Fibroblast of skin of back (primary cell): ENCODE measurements at places on chromosomes 7 and 10.

- DNase-seq = no peak
These were observed 54.1 kb upstream of the STK17A start for GRCh38 chr7:43528576-43529354.

DNA sequence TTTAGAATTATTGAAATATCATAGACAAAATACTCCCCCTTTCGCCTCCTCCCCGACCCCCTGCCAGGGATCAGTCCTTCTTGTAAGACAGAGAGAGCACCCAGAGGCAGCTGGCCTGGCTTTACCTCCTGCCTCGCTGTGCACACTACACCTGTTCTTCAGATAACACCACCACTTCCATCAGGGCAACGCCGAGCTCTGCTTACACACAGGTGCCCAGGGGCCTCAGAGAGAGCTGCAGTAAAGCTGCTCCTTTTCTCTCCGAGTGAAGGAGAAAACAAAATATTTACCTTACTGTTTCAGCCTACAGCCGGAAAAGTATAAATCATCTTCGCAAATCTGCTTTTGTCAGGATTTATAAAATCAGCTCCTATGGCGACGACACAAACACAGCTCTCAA, 80.7 kb downstream of the HIPK2 start:
- DNase-seq = no peak

GRCh38 chr10:5619362-5620211, 46.8 kb downstream of the ASB13 start:
- peak; percentile 42 for DNase-seq

- DNase-seq = no peak
These were observed 218.5 kb downstream of the TCF7L2 start for GRCh38 chr10:113168584-113168983.

DNA sequence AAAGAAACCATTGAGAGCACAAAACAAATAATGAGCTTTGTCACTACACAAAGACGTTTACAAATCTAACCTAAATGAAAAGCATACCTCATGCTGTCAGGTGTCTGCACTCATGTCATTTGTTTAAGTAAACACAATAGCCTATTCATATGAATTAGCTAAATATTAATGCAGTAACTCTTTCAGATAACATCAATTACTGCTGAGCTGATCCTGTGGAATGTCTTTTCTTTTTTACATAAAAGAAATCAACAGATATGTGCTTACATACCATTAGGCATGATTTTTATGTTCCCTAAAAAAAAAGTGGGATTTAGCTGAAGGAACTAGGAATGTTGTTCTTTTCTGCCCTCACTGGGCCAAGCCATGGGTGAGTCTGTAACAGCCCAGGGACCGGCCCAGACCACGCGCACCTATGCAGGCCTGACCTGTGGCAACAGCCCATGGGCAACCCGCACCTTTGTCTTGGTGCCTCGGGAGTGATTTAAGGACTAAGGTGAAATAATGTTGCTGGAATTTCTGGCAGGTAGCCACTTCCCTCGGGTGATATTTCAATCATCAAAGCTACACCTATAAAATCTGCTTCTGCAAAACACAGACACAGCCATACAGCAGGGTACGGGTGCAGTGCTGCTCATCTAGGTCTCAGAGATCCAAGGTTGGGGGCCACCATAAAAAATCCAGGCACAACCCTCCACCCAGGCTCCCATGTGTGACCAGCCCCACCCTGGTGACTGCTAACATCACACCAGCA, 44.6 kb downstream of the FGFR2 start:
- DNase-seq = no peak

GRCh38 chr7:51121931-51122425, 194.6 kb downstream of the COBL start:
- no peak for DNase-seq

DNA sequence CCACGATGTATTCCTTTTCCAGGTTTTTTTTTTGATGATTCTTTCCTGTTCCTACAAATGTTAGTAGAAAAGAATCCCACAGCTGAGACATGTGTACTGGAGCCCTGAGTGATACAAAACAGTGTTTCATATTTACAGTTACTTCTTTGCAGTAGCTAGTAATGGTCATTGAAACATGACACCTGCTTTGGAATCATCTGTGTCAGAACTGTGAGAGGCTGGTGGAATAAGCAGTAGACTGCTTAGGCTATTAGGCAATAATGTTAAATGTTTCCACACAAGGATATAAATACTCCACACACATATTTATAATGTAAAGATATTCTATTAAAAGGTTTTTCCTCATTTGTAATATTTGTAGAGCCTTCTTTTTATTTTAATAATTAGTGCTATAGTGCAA, 394.0 kb downstream of the THSD7A start:
- no peak for DNase-seq

DNA sequence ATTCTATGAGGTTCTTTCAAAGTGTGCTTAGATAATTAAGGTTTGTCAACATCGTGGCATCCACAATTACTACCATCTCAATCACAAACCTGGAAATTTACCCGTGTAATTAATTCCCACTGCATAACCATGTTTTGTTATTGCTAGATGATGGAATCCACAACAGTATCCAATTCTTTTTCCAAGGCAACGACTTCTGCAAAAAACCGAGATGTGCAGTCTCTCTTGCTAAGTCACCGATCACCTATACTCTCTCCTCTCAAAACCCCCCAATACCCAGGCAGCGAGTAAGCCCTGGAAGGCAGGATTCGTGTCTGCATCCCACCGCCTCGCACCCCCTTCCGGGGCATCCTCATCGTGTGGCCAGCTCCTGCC, 678 bp upstream of the EIF4H start:
- DNase-seq = no peak

DNA sequence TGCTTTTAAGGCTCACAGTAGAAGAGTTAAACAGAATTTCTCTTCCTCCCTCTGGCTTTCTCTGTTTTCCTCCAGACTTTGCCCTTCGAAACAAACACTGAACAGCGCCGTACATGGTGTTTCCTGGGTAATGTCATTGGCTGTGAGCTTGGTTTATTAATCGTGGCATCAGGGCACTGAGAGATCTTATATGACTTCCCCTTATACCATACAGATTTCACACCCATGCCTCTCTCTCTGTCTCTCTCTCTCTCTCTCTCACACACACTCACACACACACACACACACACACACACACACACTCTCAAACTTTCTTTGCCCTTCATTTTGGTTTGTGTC, 195.5 kb downstream of the CREB5 start:
- DNase-seq = no peak

GRCh38 chr10:96500050-96500449, 13.7 kb downstream of the TLL2 start:
- DNase-seq = no peak

GRCh38 chr10:60896033-60896432, 48.0 kb downstream of the RHOBTB1 start:
- DNase-seq = peak; percentile 79

DNA sequence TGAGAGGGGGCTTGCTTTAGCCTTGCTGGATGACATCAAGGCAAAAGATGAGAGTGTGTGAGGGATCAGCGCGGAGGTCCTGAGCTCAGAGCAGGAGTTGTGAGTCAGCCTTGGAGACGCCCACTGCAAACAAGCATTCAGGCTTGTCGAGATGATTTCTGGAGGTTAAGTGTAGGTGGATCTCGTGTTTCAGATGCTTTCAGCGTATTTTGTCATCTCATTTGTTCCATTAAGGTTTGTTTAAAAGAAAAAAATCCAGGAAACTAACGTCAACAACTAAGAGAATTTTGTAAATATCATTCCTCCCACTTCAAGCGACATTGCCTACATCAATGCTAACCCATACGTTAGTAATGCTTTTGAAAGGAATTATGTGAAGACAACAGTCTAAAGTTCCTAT, 715.4 kb upstream of the NRP1 start:
- DNase-seq = peak; percentile 15

- DNase-seq = no peak
These were observed 10.4 kb upstream of the PCGF5 start for GRCh38 chr10:91210014-91210413.

DNA sequence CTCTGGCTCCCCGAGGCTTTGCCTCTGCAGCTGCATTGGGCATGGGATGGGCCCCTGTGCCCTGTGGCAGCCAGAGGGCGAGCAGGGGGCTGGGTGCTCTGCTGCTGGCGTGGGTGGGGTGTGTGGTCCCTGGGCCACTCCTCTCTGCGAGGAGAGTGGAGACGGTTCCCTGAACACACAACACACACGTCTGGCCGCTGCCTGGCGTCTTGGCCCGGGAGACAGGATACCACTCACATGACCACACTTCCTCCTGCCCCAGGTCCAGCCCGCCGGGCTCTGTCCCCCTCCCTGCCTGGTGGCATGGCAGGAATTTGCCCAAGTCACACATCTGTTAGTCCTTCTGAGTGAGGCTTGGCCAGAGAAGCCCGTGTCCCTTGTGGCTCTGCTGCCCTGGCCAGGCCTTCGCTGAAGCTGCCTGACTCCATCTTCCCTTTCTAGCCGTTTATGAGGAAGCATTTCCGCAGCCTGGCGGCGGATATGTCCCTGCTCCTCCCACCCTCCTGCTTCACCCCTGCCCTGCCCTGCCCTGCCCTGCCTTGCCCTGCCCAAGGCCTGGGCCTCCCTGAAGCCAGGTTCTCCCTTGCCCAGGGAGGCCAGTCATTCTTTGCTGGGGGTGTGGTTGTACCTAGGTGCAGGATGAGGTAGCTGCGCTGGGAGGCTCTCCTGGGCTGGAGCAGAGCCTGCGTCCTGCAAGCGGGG, 3.0 kb downstream of the BRI3 start:
- peak; percentile 93 for DNase-seq

DNA sequence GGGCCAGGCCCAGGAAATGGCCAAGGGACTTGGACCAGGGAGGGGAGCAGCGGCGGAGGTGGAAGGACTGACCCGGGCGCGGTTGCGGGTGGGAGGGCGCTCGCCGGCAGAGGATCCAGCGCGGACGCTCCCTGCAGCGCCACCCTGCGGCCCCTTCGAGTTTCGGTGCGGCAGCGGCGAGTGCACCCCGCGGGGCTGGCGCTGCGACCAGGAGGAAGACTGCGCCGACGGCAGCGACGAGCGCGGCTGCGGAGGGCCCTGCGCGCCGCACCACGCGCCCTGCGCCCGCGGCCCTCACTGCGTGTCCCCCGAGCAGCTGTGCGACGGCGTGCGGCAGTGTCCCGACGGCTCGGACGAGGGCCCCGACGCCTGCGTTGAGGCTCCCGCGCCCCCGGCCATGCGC, 16.8 kb upstream of the ZNF467 start:
- no peak for DNase-seq

DNA sequence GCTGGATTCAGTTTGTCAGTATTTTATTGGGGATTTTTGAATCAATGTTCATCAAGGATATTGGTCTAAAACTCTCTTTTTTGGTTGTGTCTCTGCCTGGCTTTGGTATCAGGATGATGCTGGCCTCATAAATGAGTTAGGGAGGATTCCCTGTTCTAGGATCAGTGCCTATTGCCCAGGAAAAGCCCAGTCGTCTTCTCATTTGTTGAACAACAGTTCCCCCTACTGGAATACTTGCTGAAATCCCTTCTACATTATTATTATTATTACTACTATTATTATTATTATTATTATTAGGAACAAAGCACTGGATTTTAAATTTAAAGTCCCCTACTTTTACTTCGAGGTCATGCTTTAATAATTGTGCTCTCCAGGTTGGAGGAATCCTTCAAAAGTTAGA, 528.9 kb downstream of the MAGI2 start:
- peak; percentile 50 for DNase-seq

- no peak for DNase-seq
These were observed 515 bp downstream of the RALA start for GRCh38 chr7:39623732-39624441.

GRCh38 chr7:37365405-37365804, 83.3 kb downstream of the ELMO1 start:
- no peak for DNase-seq

DNA sequence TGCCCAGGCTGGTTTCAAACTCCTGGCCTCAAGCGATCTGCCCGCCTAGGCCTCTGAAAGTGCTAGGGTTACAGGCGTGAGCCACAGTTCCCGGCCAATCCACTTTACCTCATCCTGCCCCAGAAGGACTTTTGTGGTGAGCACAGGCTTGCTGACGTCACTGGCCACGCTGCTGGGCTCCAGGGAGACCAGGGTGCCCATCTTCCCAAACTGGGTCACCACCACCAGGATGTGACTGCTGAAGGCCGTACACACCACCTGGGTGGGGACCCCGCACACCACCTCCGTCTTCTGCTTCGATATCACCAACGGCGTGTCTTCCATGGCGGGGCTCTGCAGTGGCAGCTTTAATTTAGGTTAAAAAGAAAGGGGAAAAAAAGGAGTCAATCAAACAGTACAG, 816 bp downstream of the PSMG3 start:
- DNase-seq = peak; percentile 21

DNA sequence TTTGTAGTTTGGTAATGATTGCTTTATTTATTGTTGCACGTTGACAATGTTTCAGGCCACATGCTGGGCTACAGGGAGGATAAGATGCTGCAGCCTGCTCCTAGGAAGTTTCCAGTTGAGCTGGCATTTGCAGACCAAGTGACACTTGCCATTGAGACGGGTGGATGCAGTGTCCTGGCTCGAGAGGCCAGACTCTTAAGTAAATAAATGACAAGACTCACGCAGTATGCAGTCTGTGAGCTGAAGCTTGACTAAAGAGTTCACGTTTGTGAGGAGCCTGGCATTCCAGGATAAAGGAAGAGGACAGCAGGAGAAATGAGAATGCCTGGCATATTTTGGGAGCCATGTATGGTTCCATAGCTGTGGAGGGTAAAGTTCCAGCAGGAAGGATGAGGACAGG, 105.8 kb downstream of the BAMBI start:
- DNase-seq = peak; percentile 39

DNA sequence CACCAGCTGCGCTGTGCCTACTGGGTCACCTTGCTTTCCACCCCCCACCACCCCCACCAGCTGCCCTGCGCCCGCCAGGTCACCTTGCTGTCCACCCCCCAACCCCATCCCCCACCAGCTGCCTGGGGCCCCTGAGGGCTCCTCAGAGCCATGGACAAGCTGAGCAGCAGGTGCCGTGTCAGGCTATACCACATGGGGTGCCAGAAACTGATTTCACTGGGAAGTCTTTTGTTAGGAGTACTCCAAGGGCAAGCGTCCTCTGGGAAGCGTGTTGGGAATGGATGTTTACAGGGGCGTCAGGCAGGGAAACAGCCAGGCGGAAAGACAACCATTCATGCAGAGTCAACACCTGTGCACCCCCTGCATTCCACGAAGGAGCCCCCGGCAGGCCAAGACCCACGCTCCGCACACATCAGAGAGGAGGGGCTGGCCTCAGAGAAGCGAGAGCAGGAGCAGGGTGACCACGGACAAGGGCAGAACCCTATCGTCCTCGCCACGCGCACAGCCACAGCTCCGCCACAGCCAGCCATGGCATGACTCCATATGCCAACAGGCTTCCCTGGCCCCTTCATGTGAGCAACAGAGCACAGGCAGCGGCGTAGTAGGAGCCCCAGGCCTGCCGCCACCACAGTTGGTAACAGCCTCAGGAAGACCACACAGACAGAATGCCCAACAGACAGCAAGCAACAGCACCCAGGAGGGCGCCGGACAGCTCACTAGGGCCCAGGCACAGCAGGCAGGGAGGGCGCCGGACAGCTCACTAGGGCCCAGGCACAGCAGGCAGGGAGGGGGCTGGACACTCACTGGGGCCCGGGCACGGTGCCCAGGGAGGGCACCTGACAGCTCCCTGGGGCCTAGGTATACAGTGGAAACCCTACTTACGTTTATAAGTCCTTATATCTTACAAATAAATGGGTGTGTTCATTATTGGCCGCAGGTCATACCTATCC, 180.8 kb downstream of the MAD1L1 start:
- DNase-seq = no peak

- no peak for DNase-seq
These were observed 82.9 kb upstream of the WDR11 start for GRCh38 chr10:120768227-120768626.
